ENCODE measurements at places on chromosomes 5 and 9.

DNA sequence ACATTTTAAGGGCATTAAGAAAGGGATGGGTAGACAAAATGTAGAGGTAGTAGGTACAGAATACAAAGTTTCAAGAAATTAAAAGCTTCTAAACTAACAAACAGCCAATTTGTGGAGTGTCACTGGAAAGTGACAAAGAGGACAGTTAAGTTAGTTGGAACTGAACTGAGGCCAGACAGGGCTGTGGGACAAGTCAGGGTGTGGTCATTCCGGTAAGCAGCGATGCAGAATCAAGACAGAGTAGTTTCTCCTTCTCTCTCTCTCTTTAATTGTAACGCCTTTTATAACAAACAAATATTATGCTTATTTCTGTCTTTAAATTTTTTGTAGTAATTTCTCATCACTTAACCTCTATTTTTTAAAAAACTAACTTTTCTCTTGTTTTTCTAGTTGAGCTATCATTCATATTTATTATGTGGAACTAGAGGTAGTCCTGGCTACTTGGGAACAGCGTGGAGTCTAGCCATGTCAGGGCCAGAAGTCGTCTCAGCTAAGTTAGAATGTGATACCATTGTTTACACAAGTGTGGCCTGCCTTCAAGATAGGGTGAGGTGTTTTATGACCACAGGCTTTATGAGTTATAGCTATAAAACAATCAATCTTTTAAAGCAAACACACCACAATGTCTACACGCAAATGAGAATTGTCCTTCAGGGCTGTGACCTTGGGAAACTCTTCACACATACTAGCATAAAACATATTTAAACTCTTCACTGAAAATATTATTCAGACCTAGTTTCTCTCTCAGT is 115.3 kb upstream of the CDKN2B start:
- no peak for ATAC-seq

DNA sequence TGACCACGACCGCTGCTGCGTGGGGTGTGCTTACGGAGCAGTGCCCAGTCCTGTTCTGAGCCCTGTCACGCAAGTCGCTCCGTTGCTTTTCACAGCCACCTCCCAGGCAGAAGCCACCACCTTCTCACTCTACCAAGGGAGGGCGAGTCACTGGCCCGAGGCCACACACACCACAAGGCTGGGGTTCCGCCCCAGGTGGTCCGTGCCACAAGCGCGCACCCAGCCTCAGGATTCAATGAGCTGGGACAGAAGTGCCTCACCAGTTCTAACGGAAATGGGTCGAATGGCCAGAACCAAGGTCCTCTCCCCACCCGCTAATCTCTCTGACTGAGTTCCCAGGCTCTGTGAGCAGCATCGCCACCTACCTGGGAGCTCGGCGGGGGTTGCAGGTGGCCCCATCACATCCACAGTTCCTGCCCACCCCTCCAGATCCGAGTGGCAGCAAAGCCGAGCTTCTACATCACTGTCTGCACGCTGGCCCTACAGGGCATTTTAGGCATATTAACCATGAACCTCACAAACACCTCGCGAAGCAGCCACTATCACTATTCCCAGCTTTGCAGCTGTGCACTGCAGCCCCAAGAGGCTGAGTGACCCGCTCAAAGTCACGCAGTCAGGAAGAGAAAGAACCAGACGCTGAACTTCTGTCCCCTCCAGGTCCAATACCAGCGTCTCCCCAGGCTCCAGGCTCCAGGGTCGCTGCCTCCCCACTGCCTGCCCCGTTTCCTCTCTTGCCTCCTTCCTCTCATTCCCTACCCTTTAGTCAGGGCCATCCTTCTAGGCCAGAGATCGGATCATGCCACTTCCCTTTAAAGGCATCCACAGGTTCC is 92.1 kb upstream of the PHYKPL start:
- ATAC-seq: no peak

GRCh38 chr5:11904265-11904906 is at the start of gene CTNND2:
Gene CTNND2 (minus strand): TSS chr5:11904446. CDS start chr5:11903853, 593 bp downstream.
- ATAC-seq: no peak

GRCh38 chr9:116855881-116856662 is 169.0 kb downstream of the TRIM32 start:
- ATAC-seq: no peak

- no peak for ATAC-seq
These were observed 260.8 kb downstream of the AUH start for GRCh38 chr9:91100878-91101450.

DNA sequence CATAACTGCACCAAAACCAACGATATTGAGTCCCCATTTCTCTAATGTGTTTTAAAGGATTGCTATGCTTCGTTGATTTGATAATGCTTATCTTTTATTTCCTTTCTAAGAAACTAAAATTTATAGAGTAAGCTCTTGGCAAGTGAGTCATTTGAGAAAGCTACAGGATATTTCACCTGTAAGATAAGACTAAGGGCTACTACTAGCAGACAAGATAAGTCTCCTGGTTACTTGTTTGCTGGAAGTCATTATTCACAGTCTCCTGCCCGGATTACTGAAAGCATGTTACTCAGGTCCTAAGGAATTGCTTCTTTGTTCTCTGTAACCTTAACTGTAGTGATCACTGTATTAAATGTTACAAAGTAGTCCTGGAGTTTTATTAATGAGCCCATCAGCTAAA is 315.9 kb upstream of the RASA1 start:
- ATAC-seq: no peak

GRCh38 chr5:149217096-149217802 is 54.4 kb upstream of the AFAP1L1 start:
- no peak for ATAC-seq

GRCh38 chr9:2418619-2419018 is 203.0 kb upstream of the VLDLR start:
- ATAC-seq: no peak

GRCh38 chr5:180201051-180201987 is 7.7 kb downstream of the RASGEF1C start:
- ATAC-seq: no peak

GRCh38 chr9:123112015-123112975 is 78.8 kb downstream of the GPR21 start:
- peak; percentile 38 for ATAC-seq

- ATAC-seq: no peak
These were observed 1.1 kb downstream of the TESK1 start for GRCh38 chr9:35606138-35606504.

- peak; percentile 11 for ATAC-seq
These were observed 552 bp downstream of the TMEM141 start for GRCh38 chr9:136791516-136792276.

DNA sequence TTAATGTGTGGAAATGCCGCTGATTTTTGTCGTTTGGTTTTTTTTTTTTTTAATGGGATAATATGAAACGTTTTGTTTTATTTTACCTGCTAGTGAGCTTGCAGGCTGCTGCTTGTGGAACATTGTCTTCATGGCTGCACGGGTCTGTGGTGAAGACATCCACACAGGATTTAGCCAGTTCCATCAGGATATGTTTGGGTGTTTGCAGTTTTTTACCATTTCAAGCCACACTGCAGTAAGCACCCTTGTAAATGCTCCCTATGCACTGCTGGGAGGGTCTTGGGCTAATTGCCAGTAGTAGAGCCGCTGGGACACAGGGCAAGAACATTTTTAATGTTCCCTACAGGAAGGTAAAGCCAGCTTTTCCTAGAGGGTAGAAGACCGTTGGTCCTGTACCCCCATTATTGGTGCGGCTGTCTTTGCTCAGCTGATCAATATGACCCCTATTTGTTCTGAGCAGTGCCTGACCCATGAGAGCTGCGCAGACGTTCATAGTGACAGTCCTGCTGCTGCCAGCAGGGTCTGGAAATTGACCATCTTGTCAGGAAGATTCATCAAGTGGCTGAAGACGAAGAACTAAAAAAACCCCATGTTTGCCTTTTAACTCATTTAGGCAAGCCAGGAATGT is 20.5 kb upstream of the EEIG1 start:
- ATAC-seq: no peak

DNA sequence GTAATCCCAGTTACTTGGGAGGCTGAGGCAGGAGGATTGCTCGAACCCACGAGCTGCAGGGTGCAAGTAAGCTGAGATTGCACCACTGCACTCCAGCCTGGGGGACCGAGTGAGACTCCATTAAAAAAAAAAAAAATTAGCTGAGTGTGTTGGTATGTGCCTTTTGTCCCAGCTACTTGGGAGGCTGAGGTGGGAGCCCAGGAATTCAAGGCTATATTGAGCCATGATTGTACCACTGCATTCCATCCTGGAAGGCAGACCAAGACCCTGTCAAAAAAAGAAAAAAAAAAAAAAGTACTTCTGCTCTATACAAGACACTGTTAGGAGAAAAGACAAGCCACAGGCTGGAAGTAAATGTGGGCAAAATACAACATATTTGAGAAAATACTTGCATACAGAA is 68.5 kb upstream of the FBXW11 start:
- no peak for ATAC-seq

- no peak for ATAC-seq
These were observed 291.5 kb downstream of the ZSWIM6 start for GRCh38 chr5:61623401-61624069.

GRCh38 chr5:72439192-72439591 is 68.0 kb downstream of the ZNF366 start:
- ATAC-seq: no peak

DNA sequence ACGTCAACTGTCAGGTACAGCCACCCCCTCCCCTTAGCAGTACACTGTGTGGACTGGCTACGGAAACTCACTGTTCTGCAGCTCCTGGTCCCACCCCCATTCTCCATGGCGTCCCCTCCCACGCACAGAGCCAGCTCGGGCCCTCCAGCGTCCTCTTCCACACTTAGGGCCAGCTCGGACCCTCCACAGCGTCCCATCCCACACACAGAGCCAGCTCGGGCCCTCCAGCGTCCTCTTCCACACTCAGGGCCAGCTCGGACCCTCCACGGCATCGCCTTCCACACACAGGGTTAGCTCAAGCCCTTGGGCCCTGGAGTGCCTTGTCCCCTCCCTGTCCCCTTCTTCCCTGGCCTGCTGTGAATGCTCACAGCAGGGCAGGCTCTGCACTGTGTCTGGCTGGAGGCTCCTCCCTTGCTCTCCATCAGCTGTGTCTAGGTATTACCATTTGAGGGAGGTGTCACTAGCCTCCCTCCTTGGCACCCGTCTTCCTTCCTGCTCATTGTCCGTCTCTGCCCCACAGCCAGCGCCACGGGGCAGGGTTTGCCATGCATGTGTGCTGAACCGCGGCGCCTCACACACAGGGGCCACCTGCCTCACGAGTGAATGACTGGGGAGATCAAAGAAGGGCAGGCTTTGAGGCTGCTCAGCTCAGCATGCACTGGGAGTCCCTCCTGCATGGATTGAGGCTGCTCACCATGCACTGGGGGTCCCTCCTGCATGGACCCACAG is 78.5 kb upstream of the CACNA1B start:
- no peak for ATAC-seq

GRCh38 chr5:32710550-32711361 is at the start of gene NPR3:
Gene NPR3 (plus strand): TSS chr5:32711321. CDS start chr5:32711777, 456 bp downstream.
- no peak for ATAC-seq

DNA sequence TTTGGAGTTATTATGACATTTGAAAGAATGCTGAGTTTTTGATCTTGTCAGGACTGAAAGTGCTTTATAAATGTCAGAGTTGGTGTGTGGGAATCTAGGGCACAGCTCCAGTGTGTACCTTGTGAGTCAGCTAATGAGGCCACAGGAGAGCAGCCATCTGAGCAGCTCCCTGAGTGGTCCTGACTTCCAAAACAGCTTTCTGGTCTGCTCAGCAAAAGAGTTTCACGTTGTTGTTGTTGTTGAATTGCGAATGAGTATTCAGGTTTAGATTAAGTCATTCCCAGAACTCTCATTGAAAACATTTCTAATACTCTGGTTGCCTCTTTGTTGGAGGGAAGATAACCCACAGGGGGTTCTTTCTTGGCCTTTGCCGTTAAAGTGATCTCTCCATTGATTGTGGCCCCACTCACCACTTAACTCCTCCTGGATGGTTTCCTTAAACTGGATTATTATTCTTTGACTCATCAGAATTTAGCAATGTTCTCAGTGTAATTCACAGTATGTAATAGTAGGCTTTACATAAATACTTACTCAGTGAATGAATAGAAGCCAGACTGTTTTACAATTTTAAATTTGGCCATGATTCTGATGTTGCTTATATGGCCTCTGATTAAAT is 125.1 kb upstream of the SGCD start:
- no peak for ATAC-seq

GRCh38 chr9:127910613-127911205 is 6.1 kb downstream of the ST6GALNAC4 start:
- no peak for ATAC-seq

DNA sequence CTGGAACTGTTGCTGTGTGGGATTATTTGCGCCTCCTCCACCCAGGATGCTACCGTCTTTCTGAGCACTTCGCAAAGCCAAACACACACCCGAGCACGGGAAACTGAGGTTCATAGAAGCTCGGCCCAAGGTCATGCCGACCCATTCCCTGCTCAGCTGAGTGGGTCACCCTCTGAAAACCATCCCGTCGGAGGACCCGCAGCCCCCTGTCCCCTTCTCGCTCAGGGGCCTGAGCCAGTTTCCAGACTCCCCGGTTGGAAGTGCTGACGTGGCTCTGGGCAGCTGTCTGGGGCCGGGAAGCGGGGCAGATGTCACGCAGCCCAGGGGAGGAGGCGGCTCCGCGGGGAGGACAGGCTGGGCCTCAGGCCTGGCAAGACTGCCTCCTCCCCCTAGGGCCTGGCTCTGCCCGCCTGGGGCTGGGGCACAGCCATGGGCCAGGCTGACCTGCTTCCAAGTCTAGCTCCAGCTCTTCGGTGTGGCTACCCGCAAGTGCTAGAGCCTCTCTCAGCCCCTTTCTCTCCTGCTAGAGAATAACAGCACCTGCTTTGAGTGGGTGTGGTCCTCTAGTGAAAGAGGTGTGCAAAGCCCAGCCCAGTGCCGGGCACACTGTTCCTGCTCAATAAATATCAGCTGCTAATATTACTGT is 9.9 kb upstream of the CXXC5 start:
- ATAC-seq: no peak

DNA sequence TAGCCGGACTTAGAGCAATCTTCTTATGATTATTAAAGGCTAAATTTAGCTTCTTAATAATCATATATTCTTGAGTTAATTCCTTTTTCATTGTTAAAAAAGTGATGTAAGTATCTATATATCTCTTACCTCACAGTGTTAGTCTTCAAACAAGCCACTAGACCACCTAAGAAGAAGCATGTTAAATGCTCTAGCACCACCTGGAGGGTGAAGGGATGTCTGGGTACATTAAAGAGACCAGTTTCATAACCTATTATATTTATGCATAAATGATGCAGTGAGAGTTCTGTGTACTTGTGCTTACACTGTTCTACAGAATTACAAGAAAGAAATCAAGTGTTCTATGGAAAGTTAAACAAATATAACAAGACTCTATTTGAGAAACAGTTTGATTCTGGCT is 55.9 kb upstream of the SLCO6A1 start:
- no peak for ATAC-seq

- no peak for ATAC-seq
These were observed 52.7 kb downstream of the NDUFAF2 start for GRCh38 chr5:60997721-60998120.

Data from activated CD4-positive, CD25-positive, alpha-beta regulatory T cell treated with anti-CD3 and anti-CD28 coated beads, Interleukin-2, amount 50 U/mL, for 24 hours (primary cell).